Dermis microvascular lymphatic vessel endothelial cell (primary cell): ENCODE measurements at places on chromosomes 12 and 14. TPM values are rescaled to one million over a fixed set of nuclear protein-coding genes. Genes with fewer than 3 reads are reported as not detected.

DNA sequence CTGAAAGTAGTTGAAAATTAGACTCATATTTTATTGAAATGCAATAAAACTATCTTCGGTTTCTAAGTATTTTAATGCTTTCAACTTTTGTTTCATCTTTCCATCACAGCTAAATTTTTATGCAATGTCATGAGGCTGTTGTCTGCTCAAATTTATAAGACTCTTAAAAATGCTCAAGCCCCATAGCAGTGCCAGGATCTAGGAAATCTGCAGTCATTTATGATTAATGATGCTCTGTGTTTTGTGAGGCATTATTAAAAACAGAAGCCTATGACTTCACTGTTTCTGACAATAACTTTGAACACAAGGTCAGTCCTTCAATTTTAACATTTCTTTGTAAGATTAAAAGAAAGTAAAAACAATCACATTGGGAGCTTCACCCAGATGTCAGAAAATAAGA is 112.5 kb downstream of the ALX1 start:
- DNase-seq = no peak

DNAJC22 gene
- total RNA-seq = 0.51 and 1.9 TPM in 2 replicates

- no peak for DNase-seq
Measured at GRCh38 chr12:13088496-13088895, 15.0 kb downstream of the GSG1 start.

DNA sequence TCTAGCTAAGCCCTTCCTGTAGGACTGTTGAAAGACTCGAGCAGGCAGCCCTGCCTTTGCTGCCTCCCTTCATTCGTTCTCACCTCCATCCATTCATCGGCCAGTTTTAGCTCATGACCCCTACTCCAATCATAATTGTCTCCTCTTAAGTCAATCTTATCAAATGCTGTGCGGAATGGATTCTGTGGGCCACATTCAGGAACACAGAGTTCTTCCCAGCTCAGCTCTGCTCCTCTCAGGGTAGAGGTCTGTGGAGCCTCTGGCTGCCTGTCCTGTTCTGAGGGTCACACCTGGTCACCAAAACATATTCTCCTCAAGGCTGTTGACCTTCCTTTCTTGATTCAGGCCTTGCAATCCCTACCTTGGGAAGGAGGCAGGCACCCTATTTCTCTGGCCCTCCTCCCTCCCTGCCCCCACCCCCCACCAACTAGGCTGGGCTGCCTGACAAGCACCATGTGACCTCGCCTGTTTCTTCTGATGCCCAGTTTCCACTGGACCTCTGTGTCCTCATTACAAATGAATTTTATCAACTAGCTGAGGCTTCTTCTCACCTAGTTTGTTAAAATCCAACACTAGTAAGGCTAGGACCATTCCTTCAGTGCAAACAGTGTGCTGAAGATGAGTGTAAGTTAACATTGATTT is 3.5 kb downstream of the SMCO2 start:
- no peak for DNase-seq

- no peak for DNase-seq
Measured at GRCh38 chr12:66962290-66962689, 283.4 kb upstream of the GRIP1 start.
